ENCODE measurements at places on chromosomes 1 and 21. TPM values are rescaled to one million over a fixed set of nuclear protein-coding genes. Genes with fewer than 3 reads are reported as not detected.

DNA sequence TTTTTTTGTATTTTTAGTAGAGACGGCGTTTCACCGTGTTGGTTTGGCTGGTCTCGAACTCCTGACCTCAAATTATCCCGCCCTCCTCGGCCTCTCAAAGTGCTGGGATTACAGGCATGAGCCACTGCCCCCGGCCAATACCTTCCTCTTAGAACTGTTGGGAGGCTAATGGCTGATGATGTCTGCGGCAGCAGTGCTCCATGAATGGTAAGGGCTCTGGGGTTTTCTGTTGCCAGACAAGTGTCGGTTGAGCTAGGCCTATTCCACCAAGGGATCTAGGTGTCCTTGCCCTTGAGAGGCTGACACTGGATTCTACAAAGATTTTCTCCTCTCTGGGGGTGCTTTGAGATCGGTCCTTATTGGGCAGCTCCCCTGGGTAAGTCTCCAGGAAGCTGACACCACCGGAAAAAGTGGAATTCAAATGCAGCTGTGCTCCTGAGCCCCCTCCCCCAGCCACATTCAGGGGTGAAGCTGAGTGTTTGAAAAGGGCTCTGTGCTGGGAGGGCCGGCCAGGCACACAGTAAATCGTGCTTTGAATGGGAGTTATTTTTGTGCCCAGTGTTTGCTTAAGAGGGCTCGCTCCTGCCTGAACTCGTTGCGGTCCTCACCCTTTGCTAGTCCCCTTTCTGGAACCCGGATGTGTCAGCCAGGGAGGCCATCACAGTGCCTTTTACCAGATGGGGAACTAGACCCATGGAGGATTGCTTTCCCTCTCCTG lies 5.2 kb downstream of the SOX13 start:
- DNase-seq = no peak

DNA sequence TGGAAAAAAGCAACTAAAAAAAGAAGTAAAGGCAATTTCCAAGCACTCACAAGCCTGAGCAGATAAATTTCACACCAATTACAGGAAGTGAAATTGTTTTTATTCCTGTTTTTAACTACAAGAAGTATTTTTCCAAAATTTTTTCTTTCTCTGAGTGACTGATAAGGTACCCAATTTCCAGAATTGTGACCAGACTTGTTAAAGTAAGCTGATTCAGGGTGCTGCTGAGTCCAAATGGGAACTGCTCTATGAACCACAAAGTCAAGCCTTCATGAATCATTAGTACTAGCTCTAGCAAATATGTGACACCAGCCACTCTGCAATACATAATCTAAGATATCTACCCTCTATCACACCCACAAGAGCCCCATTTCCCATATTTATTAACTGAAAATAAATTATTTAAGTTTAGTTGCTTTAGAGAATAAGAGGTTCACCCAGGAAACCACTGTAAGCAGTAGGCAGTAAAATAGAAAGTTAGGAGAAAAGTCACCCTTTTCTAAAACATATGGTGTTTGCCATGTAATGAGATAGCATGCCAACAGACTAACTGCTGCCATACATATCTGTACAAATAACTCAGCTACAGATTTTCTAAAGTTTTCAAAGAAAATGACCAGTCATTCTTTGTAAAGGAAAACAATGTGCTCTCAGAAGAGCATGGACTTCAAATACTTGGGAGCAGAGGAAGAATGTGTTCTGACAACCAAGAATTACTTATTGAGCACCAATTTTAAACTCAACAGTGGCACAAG lies 43.1 kb upstream of the TNFSF18 start:
- no peak for DNase-seq

DNA sequence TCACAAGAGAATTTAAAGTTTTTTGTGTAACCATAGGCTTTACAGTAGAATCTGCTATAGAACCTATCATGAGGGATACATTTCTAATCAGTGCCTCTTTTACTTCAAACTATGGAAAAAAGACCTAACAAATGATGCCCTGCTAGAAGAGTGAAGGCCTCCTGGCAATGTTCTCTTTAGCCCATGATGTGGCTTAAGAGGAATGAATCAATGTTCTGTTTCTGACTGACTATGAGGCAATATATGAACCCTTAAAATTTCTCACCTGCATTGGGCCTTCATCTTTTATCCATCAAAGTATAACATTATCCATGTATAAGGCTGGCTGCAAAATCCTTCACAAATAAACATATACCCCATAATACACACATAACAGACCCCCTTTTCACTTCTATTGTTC lies 65.7 kb upstream of the IL12RB2 start:
- no peak for DNase-seq

DNA sequence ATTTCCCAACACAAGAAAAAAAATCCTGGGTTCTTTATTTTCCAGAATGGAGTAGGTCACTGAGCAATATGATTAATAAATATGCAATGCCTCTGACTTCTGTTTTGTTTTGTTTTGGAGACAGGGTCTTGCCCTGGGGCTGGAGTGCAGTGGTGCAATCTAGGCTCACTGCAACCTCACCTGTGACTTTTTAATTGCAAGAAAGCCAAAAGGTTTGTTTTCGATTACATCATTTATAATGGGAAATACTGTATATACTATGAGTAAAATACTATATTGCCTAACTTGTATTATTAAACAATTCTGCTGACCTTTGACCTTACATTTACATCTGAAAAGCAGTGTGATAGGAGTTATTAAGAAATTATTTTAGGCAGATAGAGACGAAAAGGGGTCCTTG lies 11.6 kb upstream of the CD46 start:
- no peak for DNase-seq

GRCh38 chr1:200877839-200878551 lies 5.2 kb downstream of the GPR25 start:
- DNase-seq = no peak

DNA sequence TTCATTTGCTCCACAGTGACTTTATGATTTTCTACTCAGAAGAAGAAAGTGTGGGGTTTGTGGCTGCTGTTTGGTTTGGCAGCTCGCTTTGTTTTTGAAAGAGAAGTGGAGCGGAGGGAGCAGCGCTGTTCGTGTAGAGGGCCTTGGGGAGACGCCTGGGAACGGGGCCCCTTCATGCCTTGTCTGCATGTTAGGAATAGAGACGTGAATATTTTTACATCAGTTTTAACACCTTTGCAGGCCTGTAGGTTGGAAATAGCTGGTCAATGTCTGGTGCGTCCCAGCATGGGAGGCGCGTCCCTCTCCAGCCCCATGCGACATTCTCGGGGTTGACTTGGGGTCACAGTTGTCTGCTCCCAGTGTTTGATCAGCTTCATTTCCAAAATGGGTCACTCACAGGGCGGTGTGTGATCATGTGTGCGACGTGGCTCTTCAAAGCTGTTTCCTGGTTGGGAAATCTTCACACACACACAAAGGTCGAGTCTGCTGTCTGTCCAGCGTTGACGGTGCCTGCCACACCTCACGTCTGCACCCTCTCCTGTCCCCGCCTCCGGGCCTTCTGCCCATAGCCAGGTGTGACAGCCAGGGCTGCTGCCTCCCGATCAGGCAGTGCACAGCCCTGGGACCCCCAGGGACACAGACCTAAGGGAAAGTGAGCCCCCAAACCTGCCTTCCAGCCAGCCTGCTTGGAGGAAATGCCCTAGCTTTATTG lies 149.2 kb downstream of the PSMG1 start:
- no peak for DNase-seq

DNA sequence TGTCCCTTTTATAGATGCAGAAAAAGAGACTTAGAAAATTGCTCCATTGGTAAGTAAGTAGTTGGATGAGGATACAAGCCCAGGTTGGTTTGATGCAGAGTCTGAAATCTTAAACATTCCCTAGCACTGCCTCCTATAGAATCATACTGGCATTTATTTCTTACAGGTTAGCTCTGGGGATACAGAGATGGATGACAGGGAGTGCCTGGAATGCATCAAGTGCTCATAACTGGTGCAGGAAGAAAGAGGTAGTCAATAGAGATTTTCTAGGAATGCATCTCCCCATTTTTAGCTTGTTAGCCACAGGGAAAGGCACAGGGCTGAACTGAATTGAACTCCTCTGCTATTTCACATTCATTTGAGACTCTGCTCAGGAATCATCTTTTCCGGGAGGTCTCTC lies 269.0 kb upstream of the USP24 start:
- DNase-seq = no peak

- DNase-seq = peak; percentile 86
These were observed at the start of gene KTI12 for GRCh38 chr1:52033190-52034049. Gene KTI12, minus strand, starts transcription at chr1:52033810. Its CDS starts 49 bp downstream, at chr1:52033761.

- no peak for DNase-seq
These were observed 55.6 kb upstream of the RGS7 start for GRCh38 chr1:241412646-241413045.

DNA sequence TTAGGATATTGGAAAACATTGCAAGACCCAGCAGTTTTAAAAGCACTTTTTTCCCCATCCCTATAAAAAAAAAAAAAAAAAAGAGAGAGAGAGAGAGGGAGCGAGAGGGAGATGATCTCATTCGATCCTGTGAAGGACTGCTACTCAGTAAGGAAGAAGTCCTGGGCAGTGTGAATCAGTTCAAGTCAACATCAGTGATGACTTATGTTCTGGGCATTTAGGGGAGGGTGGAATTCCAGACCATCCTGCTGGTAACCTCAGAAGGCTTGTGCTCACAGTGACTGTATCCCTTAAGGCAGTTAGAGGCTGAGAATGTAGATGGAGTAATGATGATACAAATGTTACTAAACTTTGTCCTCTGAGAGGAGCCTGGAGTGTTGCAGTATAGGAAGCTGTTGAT lies 151.4 kb downstream of the TGFB2 start:
- no peak for DNase-seq

DNA sequence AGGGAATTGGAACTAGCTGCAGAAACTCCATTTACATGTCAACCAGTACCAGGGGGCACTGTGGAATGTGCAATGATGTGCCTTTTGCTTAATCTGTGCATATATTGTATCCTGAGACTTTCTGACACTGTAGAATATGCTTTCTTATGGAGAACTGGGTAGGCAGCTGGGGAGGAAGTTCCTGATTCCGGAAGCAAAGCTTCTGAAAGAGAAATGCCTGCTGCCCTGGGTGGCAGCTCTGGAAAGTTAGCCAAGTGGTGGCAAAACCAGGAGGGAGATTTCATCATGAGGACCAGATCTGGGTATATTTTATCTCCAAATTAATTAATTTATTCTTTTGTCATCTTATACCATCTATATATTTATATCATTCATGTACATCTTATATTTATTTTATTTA lies 116.7 kb downstream of the XCL2 start:
- DNase-seq = no peak

- DNase-seq = peak; percentile 88
These were observed at the start of gene ARHGEF2 for GRCh38 chr1:155978325-155978972. Gene ARHGEF2, minus strand, starts transcription at chr1:155978547. Its CDS starts 120 bp downstream, at chr1:155978427.

DNA sequence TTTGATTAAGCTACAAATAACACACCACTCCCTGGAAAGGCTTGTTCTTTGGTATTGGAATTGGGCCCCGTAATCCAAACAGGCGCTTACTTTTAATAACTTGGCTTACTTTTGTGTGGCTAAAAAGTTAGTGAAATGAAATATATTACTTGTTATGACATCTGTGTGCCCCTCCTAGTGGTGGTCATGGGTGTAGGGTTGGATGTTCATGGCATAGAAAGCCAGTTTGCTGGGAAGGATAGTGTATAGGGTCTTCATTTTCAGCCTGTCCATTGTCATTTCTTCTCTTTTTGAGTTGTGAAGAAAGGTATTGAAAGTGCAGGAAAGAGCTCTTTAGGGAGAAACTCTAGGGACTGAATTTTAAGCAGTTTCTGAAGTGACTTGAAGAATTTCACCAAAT lies 5.9 kb downstream of the CDC14A start:
- no peak for DNase-seq

- DNase-seq = no peak
These were observed 1.4 kb downstream of the TIPRL start for GRCh38 chr1:168180148-168180524.

DNA sequence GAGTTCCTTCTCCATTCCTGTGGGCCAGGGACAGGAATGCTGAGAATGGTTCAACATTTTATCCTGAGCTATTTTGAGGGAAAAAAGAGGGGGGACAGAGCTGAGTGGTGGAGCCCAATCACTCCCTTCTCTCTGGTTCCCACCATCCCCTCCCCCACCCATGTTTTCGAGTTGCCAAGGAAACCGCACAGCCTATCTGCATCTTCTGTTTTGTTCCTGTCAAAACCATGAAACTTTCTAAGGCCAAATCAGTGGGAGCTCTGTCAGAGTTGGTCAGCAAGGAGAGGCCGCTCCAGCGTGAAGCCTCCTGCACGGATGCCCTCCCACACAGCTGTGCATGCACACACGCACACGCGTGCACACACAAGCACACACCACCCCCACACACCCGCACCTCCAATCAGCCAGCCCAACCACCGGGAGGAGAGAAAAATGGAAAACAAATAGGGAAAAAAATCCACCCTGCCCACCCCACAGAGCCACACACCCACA lies 54.5 kb upstream of the ATP2B4 start:
- DNase-seq = peak; percentile 36

DNA sequence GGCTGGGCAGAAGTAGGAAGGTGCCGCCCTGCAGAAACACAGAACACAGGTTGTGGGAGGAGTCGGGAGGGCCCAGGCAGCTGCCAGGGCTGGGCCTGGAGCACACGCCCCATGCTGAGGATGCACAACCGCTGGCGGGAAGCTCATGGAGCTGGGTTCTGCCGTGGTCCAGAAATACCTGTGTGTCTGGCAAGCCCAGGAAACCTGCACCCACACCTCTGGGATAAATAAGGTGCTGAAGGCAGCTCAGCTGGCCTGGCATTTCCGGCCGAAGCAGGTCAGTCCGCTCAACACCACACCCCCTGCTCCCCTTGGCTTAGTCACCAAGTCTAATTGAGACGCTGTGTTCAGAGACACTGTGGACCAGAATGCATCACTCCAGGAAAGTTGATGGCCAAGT lies 32.1 kb downstream of the CTNNBIP1 start:
- DNase-seq = no peak

DNA sequence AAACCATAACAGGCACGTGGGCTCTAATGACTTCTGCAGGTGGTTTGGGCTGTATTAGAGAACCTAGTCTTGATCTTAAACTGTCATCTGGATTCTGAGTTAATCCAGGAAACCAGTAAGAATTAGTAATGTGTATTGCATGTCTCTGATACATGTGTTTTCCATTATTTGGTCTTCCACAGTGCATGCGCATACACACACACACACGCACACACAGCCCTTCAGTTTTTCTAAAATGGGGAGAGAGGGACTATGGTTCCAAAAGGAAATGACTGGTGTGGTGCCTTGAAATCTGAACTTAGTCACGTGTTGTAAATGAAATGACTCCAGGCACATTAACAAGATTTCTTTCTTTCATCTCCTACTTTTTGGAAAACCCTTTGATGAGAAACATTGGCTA lies 67.6 kb downstream of the OLFML2B start:
- DNase-seq = no peak

- DNase-seq = no peak
These were observed 71.8 kb downstream of the CLSTN1 start for GRCh38 chr1:9751971-9752370.

DNA sequence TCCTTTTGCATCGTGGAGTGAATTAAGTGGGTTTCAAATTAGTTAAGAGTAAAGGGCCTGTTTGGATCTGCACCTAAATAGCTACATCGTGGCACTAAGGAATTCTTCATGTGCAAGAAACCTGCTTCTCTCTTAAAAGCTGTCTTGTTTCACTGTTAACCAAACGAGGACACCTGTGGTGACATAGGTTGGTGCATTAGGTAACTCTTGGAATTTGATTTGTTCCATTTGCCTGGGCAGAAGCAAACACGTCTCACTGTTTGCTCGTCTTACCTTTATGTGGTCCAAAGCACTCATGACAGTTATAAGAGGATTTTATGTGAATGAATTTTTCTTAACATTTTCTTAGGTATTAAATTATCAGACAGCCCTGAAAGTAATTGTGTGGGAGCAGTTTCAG lies 60.9 kb downstream of the PRDM2 start:
- DNase-seq = no peak

Gene KHDRBS1
- 234 TPM for total RNA-seq

Gene RPS6KC1
- total RNA-seq = 20.0 TPM

Gene DRAXIN
- total RNA-seq = not detected

Gene LDLRAD1
- not detected for total RNA-seq

Gene WDR64
- total RNA-seq = not detected
